ENCODE measurements at places on chromosomes 5 and 9.
A peak's percentile ranks its signal among the peaks of the same experiment; 100 is the strongest.

GRCh38 chr5:78557601-78558000 lies 91.0 kb downstream of the LHFPL2 start:
- DNase-seq, result no peak

GRCh38 chr9:127154390-127155191 lies 32.2 kb upstream of the ANGPTL2 start:
- no peak for DNase-seq

DNA sequence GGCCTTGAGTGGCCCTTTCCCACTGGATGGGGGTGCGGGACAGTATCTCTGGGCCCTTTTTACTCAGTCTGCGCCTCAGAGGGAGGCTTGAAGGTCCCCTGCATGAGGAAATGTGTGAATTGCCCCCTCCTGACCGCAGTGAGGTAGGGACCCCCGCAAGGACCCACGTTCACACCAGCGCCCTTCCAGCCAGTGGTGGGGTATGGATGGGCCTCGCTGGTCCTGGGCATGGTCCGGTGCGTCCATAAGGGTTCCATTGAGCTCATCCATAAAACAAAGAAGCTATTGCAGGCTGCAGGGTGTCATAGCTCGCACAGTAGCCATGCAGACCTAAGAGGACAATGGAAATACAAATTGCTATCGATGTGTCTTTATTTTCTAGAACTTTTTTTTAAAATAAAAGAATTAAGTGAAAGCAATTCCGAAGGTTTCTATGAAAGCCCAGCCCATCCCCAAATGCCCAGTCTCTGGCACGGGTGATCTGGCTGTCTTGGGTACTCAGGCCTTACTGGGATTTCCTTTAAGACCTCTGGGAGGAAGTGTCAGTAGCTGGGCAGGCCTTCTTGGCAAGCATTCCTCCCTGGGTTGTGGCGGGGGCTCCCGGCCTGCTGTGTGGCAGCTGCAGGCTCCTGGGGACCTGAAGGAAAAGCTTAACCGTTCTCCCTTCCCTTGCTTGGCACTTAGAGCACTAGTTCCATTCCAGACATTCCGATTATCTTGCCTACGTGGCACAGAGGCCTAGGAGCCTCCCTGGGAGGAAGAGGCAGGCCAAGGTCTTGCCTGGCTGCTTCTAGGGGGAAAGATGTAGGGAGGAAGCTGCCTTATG lies 1.5 kb upstream of the SEMA5A start:
- no peak for DNase-seq

DNA sequence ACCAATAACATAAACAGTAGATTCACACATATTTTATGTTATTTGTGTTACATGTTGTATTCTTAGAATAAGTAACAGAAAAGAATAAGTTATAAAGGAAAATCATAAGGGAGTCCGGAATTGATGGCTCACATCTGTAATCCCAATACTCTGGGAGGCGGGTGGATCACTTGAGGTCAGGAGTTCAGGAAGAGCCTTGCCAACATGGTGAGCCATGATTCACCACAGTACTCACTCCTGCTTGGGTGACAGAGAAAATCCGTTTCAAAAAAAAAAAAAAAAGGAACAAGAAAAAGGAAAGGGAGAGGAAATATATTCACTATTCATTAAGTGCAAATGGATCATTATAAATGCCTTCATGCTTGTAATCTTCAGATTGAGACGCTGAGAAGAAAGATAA lies 533.3 kb upstream of the CDH9 start:
- no peak for DNase-seq

DNA sequence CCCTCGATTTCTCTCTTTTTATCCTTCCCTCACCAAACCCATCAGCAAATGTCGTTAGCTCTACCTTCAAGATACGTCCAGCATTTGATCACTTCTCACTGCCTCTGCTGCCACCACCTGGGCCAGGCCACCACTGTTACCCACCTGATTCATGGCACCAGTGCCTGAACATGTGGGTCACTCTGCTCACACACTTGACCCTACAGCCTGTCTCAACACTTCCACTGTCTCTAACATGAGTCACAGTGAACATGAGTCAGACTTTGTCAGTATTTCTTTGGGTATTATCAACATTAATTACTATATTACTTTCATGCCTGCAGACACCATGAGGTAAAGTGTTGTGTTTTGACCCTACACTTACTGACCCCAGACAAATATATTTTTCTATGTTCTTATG lies 19.6 kb downstream of the SLC24A2 start:
- no peak for DNase-seq

- DNase-seq, result no peak
Measured at GRCh38 chr9:93549611-93550010, 26.8 kb upstream of the PHF2 start.

DNA sequence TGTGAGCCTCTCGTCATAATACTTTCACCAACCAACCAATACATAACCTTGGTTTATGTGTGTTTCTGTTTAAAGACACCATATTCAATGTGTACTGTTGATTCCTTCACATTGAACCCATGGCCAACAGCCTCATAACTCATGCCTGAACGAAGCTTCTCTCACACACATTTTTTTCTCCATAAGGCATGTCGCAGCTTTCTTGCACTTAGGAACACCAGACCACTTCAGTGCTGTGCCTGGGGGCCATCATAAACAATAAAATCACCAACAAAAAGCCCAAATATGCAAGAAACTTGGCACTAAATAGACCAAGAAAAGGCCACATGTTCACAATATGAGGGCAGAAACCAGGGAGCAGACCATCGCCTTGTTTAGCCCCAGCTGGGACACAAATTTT lies 192.2 kb downstream of the ROR2 start:
- DNase-seq, result no peak

DNA sequence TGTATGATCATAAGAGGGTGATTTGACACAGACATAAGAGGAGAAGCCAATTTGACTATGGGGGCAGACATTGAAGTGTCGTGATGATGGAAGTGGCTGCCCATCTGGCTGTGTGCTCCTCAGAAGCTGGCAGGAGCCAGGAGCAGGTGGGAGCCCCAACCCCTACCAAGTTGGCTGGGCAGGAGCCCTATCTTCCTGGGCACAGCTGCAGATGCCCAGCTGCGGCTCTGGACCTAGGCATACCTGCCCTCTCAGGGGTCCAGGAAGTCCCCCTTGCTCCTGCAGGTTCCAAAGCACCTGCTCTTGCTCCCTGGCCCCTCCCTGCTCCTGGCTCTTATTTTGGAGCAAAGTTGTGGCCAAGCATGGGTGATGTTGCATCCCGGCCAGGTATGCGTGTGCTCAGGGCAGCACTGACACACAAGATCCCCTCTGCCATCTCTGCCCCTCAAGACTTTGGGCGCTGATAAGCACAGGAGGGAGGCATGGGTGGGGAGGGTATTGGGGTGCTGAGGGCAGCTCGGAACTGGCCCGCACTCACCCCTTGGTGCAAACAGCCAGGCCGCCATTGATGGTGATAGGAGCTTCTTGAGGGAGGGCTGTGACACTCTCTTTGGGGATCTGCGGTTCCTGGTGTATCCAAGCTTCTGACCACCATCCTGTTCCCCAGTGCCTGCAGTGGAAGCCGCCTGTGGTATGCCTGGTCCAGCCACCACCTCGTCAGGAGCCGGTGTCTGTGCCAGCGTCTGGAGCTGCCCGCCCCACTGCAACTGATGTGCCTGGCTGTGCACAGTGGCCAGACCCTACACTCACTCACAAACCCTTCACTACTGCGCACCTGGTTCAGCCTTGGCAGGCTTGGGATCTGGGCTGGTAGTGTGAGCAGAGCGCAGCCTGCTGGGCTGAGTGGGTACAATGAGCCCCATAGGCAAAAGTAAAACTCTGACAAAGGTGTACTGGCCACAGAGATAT lies 230.9 kb downstream of the CDH9 start:
- DNase-seq, result no peak

DNA sequence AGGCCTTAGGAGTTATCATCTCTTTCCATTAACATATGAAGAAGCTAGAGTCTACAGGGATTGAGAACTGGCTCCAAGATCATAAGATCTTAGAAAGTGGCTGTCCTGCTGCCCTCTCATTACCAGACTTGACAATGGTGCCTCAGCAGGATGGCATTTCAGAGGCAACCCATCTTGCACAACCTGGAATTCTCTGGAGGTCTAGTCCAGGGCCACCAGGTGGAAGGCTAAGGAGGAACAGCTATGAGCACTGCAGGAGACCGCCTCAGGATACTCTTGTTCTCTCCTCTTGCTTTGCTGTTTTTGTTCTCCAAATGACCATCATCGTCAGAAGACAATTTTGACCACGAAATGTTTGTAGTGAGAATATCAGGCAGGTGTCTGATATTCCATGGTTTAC lies 322.6 kb downstream of the FBXL17 start:
- no peak for DNase-seq

- peak; percentile 41 for DNase-seq
Measured at GRCh38 chr9:133144142-133144903, 19.4 kb downstream of the GBGT1 start.

DNA sequence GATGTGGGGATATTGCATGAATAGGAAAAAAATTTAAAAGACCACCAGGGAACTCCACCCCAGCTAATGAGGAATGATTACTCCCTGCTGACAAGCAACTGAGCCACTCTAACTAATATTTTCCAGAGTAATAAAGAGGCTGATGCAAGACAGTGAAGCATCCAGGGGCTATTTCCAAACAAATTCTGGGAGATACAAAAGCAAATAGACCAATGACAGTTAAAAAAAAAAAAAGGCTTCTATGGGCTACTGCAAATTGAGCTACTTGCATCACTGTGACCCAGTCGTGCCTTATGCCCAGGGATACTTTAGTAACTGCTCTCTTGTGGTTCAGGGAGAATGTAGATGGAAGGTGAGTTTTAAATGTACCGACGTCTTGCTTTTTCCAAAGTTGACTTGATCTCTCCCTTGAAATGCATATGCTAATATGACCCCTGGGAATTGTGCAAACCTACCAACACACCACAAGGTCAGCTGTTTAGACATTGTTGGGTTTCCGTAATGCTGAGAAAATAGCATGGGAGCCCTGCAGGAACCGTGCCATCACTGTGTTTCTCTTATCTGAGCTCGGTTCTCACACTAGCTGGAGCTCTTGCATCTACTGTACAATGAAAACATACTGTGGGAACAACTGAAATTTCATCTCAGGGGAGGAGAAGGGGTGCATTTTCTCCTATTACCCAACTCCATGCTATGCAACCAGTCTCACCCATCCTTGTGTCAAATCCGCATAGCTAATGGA lies 250.6 kb upstream of the MAP3K1 start:
- no peak for DNase-seq

Data from SHP77 treated with DMSO at 0.1 percent for 48 hours (cell line).